ENCODE measurements at places on chromosomes 12 and 14. TPM values are rescaled to one million over a fixed set of nuclear protein-coding genes. Genes with fewer than 3 reads are reported as not detected.

ACSS3 gene
- 7.2 TPM for polyA plus RNA-seq

AICDA gene
- 0.31 TPM for polyA plus RNA-seq

STAC3 gene
- 457 TPM for polyA plus RNA-seq

KMT2D gene
- polyA plus RNA-seq: 49.6 TPM

OR6C3 gene
- not detected for polyA plus RNA-seq

CHMP4A gene
- 34.4 TPM for polyA plus RNA-seq

SMOC1 gene
- polyA plus RNA-seq: 9.3 TPM

OTUB2 gene
- 1.2 TPM for polyA plus RNA-seq

CCDC38 gene
- not detected for polyA plus RNA-seq

SLC35F4 gene
- 0.48 TPM for polyA plus RNA-seq

DNA sequence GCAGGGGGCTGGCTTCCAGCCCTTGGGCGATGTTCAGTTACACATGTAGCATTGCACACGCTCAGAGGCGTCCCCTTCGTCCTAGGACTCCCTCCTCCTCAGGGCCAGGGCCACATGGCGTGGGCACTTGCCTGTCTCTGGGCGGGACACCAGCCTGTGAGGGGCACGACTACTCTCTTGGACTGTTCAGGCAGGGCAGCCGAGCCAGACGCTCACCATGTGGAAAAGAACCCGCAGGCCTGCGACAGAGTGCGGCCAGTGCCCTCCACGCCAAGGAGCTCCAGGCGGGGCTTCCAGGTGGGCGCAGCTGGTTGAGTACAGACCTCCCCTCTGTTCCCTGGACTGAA, 20.9 kb downstream of the MTA1 start:
- no peak for DNase-seq

GRCh38 chr12:113923251-113923650, 42.9 kb downstream of the RBM19 start:
- DNase-seq: no peak

DNA sequence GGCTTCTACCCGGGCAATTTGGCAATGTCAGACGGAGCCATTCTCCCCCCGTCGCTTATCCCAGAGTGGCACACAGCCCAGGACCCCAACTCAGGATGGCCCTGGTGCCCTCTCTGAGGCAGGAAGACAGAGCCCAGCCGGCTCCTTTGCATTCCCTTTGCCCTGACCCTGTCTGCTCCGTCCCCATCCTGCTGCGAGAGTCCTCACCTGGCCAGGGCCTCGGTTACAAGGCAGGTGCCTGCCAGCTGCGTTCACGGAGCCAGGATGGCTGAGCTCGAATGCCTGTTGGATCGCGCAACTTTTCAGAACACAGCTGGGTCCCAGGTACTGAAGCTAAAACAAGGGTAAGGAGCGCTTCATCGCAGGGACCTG, 18.6 kb downstream of the LRTM2 start:
- DNase-seq: no peak

- no peak for DNase-seq
These were observed 103.7 kb downstream of the VCPKMT start for GRCh38 chr14:50012644-50013043.

- no peak for DNase-seq
These were observed 16.5 kb downstream of the SELPLG start for GRCh38 chr12:108616941-108617858.

DNA sequence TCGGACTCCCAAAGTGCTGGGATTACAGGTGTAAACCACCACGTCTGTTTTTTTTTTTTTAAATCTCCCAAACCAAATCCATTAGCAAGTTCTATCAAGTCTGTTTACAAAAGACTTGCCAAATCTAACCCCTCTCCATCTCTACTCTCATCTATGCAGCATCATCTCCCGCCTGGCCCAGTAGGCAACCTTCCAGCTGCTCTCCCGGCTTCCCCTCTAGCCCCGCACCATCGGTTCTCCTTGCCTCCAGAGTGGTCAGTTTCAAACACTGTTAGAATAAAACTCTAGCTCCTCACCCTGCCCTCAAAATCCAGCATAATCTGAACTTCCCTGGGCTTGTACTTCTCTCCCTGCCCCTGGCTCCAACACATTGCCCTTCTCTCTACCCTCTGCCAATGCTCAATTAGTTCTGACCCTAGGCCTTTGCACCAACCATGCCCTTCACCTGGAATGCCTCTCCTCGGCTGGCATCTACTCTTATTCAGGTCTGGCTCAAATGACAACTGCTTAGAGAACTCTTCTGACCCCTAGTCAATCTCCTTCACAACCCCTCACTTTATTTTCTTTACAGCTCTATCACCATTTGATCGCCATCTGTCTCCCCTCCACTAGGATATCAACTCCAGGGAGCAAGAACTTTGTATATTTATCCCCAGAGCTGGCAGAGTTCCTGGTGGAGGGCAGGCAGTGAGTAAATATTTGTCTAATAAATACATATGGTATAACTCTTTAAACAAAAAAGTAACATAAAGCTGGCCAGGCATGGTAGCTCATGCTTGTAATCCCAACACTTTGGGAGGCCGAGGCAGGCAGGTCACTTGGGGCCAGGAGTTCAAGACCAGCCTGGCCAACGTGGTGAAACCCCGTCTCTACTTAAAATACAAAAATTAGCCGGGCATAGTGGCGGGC, 4.9 kb downstream of the WSB2 start:
- DNase-seq: no peak

DNA sequence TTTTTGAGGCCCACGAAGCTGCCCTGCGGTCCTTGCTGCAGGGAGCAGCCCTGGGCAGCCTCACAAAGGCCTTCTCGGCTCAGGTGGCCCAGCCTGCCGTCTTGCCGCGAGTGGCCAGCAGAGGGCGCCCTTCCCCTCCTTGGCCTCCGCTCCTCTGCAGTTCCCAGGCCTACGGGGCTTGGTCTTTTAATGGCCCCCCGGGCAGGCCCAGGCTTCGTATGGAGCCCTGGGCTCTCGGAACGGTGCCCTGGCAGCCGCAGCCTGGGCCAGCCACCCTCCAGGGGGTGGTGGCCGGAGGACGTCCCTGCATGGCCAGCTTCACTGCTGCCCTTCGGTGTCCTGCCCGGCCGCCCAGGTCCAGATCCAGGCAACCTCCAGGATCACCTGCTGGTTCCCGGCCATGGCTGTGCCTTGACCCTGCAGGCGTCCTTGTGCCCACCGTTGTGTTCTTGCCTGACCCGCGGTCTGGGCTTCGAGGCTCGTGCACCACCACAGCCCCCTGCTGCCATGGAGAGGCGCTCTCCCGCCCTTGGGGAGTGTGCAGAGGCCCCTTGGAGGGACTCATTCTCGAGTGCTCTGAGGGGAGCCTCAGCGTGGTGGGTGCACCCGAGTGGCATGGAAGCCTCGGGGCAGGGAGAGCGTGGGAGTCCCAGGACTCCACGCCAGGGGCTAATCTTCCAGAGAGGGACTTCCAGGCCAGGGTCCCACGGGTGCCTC, 9.4 kb downstream of the ASPG start:
- peak; percentile 67 for DNase-seq

DNA sequence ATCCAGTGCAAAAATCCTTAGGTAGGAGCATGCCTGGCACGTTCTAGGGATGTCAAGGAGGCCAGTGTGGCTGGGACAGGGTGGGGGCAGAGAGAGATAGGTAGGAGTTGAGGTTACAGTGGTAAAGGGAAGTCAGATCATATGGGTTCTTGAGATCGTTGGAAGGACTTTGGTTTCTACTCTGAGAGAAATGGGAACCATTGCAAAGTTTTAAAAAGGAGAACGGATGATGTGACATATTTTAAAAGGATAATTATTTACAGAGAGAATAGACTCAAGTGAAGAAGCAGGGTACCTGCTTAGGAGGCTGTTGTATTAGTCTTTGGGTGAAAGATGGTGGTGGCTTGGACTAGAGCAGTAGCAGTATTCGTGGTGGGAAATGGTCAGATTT, 47.6 kb upstream of the ATP2B1 start:
- DNase-seq: no peak

- no peak for DNase-seq
These were observed 9.4 kb upstream of the TCHP start for GRCh38 chr12:109890620-109891170.

GRCh38 chr12:100688451-100688864, 106.1 kb upstream of the ANO4 start:
- DNase-seq: no peak

DNA sequence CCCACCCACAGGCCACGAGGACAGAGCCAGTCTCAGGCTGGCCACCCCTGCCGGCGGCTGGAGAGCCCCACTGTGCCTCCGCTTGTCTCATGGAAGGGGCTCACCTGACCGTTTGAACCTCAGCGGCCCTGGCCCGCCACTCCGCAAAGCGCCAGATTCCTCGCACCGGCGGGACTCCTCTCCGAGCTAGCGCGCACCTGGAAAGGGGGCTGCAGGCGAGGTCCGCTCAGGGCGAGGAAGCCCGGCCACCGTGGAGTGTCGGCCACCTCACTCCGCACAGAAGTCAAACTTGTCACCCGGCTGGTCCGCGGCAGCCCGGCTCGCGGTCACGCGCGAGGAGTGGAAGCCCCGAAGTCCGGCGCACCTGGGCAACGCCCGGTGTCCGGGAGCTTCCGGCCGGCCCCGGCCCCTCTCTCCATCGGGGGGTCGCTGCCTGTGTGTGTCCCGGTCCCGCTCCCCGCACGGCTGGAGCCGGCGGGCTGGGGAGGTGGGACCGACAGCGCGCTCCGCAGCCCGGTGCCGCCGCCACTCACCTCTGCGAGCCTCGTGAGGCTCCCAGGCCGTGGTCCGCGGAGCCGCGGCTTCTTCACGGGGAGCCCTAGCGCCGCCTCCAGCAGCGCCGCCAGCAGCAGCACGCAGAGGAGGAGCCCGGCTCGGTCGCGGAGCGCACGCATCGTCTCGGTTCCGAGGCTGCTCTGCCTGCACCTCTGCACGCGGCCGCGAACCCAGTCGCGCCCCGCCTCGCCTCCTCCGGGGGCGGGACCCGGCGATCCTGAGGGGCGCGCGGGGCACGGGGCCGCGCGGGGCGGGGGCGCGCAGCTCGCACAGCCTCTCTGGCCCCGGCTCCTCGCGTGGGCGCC, at the start of gene ISM2:
TSS of gene ISM2 (minus strand) at position 697 of the 860 bp plus-strand sequence. CDS start at position 674, 23 bp downstream.
- DNase-seq: peak; percentile 34

- DNase-seq: no peak
These were observed 7.0 kb downstream of the SLC25A29 start for GRCh38 chr14:100299238-100299560.

- no peak for DNase-seq
These were observed 95.1 kb downstream of the TTC8 start for GRCh38 chr14:88919502-88919901.
